Activated T-cell treated with anti-CD3 and anti-CD28 coated beads for 24 hours (primary cell): ENCODE measurements at places on chromosomes 6 and 20.

DNA sequence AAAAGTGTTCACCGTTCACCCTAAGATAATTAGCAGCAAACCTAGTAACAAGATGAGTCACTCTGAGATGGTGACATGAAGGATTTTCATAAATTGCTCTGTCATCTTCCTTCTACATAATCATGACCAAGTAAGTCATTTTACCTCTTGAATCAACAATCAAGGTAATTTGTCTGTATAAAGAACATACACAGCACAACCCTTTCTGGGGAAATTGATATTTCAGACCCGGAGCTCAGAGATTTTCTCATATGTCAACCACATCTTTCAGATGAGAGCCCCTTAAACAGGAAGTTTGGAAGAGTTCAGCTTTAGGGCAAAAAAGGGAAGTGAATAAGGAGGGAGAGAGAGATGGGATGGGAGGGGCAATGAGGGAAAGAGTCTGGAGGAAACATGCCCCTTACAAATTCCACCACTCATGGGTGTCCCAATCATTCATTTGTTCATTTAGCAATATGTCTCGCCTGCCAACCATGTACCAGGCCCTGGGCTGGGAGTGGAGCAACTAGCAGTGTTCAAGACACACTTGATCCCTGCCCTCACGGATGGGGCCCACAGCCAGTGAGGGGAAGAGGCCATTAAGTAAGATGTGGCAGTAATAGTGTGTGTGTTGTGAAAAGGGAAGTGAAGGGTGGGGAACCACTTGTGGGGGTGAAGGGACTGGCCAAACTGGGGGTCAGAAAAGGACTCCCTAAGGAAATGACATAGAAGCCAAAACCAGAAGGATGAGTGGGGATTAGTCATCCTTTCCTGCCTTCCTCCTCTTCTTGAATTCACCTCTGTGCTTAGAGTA lies 190.9 kb downstream of the MAFB start:
- DNase-seq, result no peak

- no peak for DNase-seq
Measured at GRCh38 chr6:135185483-135185882, 4.4 kb downstream of the MYB start.

GRCh38 chr6:135870722-135871121 lies 19.2 kb downstream of the PDE7B start:
- DNase-seq, result no peak

DNA sequence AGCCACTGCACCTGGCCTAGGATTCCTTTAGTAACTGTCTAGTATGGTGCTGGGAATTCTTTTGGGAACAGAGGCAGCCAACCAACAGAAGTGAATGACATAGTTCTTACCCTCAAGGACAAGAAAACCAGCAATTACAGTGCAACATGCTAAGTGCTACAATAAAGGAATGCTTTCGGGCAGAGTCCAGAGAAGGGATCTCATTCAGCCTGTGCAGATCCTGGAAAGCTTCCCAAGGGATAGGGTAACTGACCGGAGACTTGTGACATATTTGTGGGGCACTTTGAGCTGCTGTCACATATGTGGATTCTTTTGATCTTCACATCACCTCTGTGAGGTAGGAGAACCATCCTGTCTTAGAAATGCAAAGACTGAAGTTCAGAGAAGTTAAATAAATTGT lies 46.8 kb downstream of the C6orf15 start:
- DNase-seq, result no peak

DNA sequence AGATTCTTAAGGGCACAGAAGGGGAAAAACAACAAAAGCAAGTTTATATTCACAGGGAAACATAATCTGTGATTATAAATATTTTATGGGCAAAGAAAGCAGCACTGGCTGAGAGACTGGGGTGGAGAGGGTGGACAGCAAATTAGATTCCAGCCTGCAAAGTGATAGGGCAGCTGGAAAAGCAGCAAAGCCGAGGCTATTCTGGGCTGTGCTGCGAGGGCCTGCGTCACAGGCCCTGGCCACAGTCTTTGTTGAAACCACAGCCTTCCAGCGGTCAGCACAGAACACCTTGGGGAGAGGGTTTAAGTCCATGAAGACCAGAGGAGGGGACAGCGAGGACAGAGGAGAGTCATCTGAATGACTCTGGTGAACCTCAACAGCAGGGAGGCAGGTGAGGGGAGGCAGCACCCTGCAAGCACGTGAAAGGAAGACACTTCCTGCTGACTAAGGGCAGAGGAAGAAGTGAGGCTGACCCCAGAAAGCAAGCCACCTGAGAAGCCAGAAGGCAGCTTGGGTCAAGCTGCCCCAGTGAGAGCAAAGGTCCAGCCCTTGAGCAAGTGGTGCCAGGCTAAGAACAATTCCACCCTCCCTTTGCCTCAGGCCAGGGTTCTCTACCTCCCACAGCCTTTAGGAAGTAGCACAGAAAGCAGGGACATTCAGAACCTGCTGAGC lies 17.1 kb downstream of the MRPL14 start:
- no peak for DNase-seq

- no peak for DNase-seq
Measured at GRCh38 chr20:61129311-61129710, 122.8 kb upstream of the CDH4 start.

GRCh38 chr20:48150568-48150967 lies 365.3 kb upstream of the SULF2 start:
- no peak for DNase-seq

GRCh38 chr6:6486595-6486994 lies 101.9 kb upstream of the LY86 start:
- no peak for DNase-seq

DNA sequence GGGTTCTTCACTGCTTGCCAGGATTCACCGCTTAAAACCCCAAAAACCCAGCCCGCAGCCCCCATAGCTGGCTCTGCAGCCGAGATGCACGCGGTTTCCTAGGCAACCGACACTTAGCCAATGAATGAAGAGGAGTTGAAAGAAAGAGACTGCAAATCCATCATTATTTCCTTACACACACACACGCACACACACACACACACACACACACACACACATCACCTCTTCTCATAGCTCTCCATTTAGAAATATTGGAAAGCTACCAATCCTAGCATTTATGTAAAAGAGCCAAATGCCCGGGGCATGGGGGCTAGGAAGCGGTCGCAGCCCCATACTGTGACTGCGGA lies 3.4 kb upstream of the TUBB2B start:
- no peak for DNase-seq

- DNase-seq, result no peak
Measured at GRCh38 chr6:139518556-139519091, 144.2 kb upstream of the CITED2 start.

- DNase-seq, result no peak
Measured at GRCh38 chr6:14540276-14540675, 422.7 kb downstream of the CD83 start.

DNA sequence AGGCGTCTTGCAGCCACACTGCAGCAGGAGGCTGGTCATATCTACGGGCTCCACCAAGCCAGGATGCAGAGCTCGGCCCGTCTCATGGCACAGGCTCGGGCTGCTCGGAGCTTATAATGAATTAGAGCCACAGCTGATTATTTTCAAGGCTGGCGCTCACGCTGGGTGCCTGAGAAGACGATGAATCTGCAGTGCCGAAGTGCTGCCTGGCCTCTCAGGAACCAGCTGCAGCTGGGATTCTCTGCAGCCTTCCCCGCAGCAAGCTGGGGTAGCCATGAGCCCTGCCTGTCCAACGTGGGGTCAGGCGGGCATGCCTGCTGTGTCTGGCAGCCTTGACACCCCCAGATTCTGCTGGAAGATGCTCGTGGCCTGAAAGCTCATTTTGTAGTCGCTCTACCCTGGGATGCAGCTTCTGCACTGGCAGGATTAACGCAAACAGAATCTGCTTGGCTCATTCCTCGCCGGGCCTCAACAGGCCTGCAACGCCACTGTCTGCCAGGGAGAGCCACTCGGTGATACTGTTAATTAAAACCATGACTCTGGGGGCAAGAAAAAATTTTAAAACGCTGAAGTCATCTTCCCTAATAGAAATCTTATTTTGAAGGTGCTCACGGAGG lies 104.3 kb downstream of the CDH26 start:
- no peak for DNase-seq

DNA sequence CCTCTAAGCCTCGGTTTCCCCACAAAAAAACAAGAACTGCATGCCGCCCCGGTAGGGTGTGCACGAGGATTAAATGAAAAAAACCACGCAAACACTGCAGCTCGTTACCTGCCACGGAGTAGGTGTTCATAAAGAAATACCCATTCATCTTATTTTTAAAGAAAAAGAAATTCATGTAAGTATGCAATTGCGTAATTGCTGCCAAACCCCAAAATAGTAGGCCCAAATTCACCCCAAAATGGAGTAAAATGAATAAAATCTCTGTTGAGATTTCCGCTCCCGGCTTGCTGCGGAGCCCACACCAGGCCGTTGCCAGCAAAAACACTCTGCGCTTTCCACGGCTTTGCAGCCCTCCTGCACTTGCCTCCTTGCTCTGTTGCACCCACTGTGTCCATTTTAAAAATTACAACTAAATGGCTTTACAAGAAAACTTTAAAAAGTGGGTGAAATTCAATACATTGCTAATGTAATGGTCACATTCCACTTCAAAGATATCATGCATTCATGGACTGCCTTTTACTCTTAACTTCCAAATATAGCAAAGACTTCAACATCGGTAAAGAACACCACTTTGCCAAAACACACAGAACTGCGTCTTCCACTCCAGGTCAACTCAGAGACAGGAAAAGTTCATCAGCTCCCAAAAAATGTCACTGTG lies 125.0 kb downstream of the ZMYND8 start:
- DNase-seq, result no peak

- no peak for DNase-seq
Measured at GRCh38 chr6:33204165-33204414, 365 bp upstream of the HSD17B8 start.

DNA sequence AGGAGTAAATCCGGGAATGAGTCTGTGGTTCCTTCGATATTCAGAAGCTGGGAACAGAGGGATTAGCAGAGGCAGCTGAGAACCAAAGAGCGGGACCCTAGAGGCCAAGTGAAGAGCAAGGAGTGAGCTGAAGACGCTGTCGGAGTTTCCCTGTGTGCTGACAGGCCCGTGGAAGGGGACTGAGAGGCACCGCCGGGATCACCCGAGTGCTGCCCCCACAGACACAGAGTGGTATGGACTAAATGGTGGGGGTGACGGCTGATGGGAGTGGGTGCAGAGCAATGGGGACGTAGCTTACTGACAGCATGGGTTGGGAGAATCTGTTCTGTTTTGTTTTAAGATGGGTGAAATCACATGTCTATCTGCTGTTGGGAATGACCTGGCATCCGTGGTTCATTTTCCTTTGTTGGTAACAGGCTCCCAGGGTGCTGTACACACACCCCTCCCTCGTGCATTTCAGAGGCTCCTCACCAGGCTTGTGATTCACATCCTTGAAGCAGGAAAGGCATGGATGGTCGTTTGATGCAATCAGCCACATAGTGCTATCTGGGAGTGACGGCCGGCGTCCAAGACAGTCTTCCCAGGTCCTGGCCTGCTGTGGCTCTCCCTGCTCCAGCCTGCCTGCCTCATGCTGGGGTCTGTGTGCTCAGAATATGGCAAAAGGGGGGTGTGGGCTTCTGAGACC lies 97.4 kb downstream of the THBS2 start:
- no peak for DNase-seq

DNA sequence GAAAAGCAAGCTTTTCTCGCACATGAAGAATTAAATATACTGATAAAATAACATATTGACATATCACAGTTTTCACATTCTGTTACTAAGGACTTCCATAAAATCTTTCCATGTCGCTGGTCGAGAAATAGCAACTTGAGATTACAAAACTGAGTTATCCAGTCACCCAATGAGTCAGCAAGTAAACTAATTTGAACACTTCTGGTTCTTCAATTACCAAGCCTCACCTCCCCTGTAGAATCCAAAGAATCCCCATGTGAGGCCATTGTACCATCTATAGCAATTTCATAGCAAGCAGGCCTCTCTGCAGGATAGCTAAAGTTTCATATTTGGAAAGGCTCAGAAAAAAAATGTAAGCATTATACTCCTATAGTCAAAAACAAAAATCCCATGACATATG lies 87.3 kb downstream of the PKHD1 start:
- DNase-seq, result no peak

GRCh38 chr20:48478370-48478769 lies 349.4 kb downstream of the PREX1 start:
- no peak for DNase-seq

- DNase-seq, result no peak
Measured at GRCh38 chr20:53852014-53852413, 218.4 kb downstream of the BCAS1 start.

DNA sequence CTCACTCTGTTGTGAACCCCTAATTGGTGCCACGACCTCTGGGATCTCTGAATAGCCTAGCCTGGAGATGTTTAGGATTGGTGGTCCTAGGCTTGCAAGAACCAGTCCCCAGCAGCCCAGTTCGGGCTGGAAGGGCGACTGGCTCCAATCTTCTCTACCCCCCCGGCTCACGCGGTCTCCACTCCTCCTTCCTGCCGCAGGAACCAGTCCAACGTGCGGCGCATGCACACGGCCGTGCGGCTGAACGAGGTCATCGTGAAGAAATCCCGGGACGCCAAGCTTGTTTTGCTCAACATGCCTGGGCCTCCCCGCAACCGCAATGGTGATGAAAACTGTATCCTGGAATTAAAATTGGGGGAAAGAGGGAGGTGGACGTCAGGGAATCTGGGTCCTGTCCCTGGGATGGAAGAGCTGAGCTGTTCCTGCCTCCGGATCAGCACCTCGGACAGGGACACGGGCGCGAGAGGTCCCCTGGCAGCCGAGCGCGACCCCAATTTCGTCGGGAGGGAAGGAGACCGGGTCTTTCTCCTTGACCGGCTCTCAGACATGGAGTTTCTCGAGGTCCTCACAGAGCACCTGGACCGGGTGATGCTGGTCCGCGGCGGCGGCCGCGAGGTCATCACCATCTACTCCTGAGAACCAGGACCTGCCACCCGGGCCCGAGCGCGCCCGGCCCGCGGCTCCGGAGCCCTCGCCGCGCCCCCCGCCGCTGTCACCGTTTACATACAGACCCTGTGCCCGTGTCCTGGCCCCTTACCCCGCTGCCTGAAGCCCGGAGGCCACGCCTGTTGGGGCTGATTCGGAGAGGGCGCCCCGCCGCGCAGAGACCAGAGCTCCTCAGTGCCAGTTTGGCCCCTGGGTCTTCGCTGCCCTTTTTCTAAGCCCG lies 28.2 kb downstream of the SLC12A5 start:
- DNase-seq, result no peak

GRCh38 chr6:125754566-125754965 lies 5.1 kb downstream of the HEY2 start:
- no peak for DNase-seq

- DNase-seq, result peak; percentile 10
Measured at GRCh38 chr6:89148016-89148750, 2.3 kb downstream of the PM20D2 start.

DNA sequence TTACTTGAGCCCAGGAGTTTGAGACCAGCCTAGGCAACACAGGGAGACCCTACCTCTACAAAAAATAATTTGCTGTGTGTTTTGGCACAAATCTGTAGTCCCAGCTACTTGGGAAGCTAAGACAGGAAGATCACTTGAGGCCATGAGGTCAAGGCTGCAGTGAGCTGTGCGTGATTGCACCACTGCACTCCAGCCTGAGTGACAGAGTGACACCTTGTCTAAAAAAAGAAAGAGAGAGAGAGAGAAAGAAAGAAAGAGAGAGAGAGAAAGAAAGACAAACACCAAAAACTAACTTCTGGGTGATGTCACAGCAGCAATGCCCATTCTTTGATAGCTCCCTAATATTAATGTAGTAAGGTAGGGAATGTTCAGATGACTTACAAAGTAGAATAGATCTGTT lies 20.4 kb downstream of the USP49 start:
- no peak for DNase-seq
